GM12865 (cell line): ENCODE measurements at places on chromosomes 3 and 15.
A peak's percentile ranks its signal among the peaks of the same experiment; 100 is the strongest.

DNA sequence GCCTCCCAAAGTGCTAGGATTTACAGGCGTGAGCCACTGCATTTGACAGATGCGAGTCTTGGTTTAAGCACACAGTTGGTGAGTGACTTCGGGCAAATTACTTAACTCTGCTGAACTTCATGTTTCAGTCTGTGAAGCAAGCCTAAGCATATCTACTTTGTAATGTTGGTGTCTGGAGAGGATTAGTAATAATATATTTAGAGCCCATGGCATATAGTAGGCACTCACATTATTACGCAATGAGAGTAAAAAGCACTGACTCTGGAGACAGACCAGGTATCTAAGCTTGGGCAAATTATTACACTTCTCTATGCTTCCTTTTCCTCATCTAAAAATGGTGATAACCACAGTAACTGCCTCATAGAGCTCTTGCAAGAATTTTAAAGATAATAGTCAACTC is 208.7 kb upstream of the P2RY1 start:
- no peak for DNase-seq

DNA sequence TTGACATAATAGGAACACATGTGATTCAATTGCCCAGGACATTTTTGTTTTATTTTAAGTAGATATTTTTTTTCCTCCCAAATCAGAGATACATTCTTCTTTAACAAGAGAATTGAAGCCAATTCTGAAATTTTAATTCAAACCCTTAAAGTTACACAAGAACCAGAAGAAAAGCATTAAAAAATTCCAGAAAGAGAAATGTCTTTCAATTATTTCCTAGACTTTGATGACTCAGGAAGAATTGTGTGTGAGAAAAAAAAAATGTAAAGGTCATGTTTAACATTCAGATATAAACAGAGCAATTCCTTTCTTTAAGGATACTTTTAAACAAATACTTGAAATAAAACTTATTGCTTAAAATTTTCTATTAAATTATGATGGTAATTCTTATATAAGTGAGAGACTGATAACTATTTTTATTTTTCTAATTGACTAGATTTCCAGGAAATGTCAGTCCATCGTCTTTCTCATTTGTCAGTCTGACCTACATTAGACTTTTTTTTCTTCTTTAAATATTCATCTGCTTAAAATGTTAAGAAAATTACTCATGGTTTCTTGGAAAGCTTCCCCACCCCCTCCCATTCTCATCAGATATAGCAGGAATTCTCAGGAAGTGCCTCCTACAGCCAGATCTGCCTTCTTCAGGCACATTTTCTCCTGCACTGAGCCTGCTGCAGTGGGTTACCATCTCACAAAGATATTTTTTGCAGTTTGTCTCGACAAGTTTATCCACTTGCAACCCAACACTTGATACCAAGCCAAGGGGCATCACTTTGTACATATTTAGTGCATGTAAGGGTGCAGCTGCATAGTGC is 261.8 kb upstream of the CBLB start:
- no peak for DNase-seq

DNA sequence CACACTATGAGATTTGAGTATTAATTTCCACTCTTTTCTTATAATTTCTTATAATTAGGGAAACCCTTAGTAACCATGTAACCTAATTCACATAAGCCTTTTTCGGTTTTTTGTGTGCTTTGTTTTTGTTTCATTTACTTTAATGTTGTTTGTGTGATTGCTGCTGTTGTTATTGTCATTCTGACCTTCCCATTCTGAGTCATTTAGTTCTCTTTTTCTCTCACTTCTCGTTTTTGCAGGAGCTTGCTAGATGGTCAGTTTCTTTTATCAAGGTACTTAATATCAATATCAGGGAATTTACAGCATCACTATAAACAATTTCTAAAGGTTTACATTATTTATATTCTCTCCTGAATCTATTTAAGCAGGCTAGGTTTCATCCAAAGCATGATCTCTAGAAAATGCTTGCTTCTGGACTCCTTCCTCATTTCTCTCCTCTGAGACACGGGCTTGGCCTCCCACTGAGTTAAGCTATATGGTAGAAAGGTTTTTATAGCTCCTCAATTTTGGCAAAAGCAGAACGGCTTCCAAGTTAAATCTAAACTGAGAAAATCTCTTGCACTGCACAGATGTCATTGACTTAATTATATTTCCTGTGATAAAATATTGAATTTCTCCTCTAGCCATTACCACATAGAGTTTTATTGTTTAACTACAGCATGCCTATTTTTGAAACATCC is 534.2 kb downstream of the NSUN3 start:
- DNase-seq, result peak; percentile 22

DNA sequence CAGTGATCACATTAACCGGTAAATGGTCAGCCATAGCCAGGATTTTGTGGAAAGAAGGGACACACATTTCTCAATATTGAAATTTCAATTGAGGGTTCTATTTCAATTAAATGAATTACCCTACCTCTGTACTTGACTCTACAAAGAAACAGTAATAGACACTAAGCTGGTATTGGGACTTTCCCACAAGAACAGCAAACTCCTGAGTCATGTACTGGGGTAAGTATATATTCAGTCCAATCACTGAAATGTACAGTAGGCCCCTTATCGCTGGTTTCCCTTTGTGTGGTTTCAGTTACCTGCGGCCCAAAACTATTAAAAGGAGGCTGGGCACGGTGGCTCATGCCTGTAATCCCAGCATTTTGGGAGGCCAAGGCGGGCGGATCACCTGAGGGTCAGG is 17.6 kb downstream of the ASB14 start:
- DNase-seq, result no peak

- DNase-seq, result no peak
Observed at GRCh38 chr3:158819282-158819681, 17.4 kb downstream of the MFSD1 start.

GRCh38 chr15:94125156-94125555 is 106.2 kb upstream of the MCTP2 start:
- DNase-seq, result no peak

- no peak for DNase-seq
Observed at GRCh38 chr3:195062866-195063540, 208.0 kb downstream of the XXYLT1 start.

DNA sequence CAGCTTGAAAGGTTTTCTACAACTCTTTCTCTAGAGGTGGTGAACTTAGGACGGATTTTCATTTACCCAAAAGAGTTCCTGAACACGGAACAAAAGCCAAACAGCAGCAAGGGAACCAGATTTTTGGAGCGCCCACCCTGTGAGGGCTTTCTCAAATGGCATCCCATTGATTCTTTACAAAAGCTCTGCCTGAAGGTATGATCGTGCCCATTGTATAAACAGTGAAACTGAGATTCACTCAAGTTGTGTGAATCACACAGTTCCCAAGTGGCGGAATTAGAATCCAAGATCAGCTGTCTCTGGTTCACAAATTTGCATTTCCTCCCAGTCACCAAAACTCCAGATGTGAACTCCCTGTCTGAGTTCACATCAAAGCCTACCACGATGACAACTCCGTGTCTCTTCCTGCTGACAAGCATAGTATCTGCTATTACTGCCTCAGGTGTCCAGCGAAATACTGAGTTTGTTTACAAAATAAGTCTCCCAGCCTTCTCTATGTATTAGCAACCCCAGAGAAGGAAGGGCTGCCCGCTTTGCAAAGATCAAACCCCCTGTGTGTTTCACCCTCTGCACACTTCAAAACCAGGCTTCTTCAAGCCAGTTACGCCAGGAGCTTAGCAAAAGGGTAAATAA is 235.9 kb upstream of the ST8SIA2 start:
- DNase-seq, result no peak

- no peak for DNase-seq
Observed at GRCh38 chr3:9279966-9280365, 30.5 kb upstream of the SRGAP3 start.
